CD4-positive, alpha-beta memory T cell (primary cell): ENCODE measurements at places on chromosomes 2 and 18. TPM values are rescaled to one million over a fixed set of nuclear protein-coding genes. Genes with fewer than 3 reads are reported as not detected.
A peak's percentile ranks its signal among the peaks of the same experiment; 100 is the strongest.

- DNase-seq = no peak
Observed at GRCh38 chr2:46704041-46704440, 211.6 kb downstream of the MCFD2 start.

DNA sequence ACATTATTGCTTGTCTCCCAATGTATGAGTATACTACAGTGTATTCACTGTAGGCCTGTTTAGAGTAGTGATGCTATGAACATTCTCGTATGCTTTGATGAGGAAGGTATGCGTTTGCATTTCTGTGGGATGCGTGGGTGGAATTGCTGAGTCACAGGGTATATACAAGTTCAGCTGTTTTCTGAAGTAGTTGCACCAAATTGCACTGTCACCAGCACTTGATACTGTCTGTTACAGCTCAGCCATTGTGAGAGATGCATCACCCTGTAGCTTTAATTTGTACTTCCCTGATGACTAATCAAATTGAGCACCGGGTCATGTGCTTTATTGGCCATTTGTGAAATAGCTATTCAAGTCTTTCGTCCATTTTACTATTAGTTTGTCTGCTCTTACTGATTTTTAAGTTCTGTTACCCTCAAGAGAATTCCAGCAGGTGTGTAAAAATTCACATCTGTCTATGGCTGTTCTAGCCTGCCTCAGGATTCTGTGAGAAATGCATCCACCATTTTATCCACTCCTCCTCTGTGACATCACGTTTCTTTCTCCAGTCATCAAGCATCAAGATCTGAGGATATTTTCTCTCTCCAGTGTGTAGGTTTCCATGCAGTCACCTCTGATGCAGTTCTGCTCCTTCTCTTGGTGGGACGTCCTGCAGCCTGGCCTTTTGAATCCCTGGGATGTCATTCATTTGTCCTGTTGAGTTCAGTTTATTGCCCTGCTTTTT lies 72.5 kb downstream of the DGKD start:
- no peak for DNase-seq

- no peak for DNase-seq
Observed at GRCh38 chr2:211598238-211598637, 940.4 kb downstream of the ERBB4 start.

DNA sequence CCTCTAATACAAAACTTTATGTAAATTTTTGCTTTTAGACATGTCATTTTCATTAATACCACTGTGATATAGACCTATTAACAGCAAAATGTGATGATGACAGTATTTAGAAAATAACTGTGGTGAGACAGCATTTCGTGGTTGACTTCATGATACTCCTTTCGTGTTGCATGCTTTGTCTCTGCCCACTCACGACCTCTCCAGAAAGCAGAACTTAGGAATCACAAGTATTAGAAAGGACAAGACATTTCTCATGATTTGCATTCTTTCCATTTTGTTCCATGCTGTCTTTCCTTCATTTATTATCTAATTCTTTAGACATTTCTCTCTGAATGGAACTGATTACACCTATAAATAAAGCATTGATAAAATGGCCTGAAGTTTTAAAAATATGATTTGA lies 85.2 kb upstream of the POU3F3 start:
- DNase-seq = no peak

DNA sequence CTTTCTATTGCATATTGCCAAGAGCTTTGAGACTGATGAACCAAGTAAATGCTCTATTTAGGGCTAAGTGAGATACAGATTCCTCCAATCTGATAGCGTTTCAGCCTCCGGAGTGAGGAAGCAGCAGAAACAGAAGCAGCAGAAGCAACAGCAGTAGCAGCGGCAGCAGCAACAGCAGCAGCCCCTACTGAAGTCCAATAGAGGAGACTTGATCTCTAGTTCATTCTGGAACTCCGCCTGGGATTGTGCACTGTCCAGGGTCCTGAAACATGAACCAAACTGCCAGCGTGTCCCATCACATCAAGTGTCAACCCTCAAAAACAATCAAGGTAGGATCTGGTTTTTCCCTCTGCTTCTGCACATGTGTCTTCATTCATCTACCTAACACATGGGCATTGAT lies at the start of gene DPP10:
DPP10 (plus strand) TSS at position 132 of the 400 bp plus-strand sequence.
- no peak for DNase-seq

Gene TMEM150A
- polyA plus RNA-seq = 17.9 TPM

Gene ATP6V1C2
- 0.17 TPM for polyA plus RNA-seq

- DNase-seq = peak; percentile 55
Observed at GRCh38 chr2:20962939-20963557, 80.8 kb downstream of the APOB start.

DNA sequence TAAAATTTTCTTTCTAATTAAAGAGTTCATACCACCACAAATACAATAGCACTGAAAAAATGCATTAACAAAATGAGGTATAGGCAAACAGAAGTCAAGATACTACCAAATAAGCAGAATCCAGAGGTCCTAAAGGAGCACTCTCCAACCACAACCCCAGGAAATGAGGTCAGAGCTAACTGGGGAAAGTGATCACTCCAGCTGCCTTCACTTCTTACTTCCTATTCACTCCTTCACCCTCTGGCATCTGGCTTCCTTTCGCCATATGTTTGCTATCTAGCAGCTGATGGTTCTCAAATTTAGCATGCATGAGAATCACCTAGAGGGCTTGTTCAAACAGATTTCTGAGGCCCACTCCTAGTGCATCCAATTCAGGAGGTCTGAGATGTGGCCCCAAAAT lies 212.6 kb upstream of the ACVR2A start:
- no peak for DNase-seq

Gene CHST9
- polyA plus RNA-seq = not detected

Gene OR6B3
- not detected for polyA plus RNA-seq

GRCh38 chr2:196219671-196220070 lies 48.3 kb upstream of the STK17B start:
- no peak for DNase-seq

DNA sequence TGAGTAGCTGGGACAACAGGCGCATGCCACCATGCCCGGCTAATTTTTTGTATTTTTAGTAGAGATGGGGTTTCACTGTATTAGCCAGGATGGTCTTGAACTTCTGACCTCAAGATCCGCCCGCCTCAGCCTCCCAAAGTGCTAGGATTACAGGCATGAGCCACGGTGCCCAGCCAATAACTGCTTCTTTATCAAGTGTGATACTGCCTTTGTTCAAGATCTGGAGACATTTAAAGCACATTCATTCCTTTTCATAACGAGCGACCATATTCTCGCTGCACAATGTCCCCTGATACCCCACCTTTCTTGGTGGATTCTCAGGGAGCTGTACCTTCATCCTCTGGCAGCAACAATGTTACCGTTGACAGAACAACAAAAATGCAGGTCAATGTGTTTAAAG lies 75.4 kb downstream of the PIEZO2 start:
- no peak for DNase-seq

DNA sequence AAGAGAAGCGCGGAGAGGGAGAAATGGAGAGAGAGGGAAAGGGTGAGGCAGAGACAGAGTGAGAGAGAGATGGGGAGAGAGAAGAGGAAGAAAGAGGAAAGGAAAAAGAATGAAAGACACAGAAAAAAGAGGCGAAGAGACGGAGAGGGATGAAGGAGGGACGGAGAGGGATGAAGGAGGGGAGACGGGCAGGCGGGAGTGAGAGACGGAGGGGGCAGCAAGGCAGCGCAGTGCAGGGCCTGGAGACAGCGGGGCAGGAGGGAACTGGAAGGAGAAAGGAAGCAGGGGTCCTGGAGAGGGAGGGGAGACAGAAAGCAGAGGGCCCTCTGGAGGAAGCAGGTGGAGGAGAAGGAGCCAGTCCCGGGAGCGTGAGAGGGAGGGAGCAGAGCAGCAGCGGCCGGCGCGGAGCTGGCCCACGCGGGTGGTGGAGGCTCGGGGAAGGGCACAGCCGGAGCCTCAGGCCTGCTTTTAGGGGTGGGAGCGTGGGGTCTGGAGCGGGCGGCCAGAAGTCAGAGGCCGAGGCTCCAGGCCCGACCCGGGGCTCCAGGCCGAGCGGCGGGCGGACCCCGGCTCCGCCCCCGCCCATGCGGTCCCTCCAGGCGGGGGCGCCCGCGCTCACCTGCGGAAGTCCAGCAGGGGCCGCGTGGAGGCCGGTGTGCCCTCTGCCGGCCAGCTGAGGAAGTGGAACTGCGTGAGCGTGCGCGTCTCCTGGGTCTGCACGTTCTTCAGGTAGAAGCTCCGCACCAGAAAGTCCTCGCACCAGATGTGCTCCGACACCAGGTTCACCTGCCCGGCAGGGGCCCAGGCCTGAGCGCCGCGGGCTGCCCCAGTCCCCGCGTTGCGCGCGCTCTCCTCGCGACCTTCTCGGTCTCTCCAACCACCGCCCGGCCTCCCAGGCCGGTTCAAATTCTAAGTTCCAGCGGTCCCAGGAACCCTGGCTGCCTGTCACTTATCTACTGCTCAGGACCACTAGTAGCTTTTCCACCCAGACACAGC lies 14.5 kb downstream of the PTPRN start:
- DNase-seq = peak; percentile 88

Gene UGT1A8
- not detected for polyA plus RNA-seq

DNA sequence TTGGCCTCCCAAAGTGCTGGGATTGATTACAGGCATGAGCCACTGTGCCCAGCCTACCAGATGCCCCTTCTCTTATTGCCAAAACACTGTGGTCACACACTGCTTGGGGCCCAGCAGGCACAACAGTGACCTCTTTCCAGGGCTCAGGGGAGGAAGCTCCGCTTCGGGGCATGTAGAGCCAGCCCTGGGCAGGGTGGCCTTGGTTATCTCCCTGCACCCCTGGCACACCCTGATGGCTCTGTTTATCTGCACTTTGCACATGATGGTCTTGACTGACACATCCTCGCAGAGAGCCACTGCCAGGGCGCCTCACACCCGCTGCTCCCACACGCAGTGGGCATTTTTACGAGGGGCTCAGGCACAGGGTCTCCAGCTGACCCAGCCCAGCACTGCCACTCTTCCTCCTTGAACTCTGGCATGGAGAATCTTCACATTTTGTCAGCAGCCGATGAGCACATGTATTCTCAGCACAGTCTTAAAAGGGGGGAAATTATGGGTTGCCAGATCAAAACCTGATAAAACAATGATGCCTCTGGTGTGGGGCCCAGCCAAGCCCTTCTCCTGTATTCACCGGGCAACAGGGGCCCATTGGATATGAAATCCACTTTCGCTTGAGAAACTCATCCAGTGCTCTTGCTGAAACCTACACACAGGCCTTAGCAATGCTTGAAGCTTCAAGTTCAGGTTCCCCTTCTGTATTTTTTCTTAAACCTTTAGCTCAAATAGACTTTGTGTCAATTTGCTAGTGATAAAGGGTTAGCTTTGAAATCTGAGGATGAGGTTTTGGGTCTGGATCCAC lies 5.9 kb downstream of the GYPC start:
- DNase-seq = no peak

DNA sequence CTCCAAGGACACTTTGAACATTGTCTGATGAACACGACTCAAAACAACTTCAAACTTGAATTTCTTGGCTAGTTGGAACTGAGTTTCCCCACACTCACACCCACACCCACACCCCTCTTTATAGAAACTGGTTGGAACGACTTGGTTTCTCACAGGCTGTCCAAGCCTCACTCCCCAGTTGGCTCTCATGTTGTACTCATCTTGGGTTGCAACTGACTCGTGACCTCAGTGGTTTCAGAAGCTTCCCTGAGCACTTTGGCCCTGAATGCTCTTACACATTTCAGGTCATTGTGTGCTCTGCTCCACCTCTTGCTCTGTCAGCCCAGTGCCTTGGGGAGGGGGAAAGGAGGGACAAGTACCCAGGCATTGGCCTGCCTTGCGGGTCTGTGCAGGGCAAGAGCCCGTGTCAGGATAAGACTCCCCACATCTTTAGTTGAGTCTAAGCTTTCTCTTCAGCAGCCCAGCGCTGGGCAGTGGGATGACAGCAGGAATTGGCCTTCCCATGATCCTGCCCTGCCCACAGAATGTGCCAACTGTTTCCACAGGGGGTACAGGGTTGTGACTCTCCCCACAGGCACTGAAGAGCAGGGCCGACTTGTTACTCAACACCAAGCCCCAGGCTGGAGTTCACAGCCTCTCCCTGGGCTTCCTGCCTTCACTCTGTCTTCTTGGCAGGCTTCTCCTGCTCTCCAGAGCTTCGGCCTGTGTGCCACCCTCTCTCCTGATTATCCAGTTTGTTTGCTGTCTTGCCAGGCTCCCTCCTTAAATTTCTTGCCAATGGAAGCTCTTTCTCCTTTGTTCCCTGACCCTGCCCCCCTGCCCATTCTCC lies 104.6 kb downstream of the RTN4 start:
- no peak for DNase-seq

- no peak for DNase-seq
Observed at GRCh38 chr2:221103930-221104329, 468.2 kb downstream of the EPHA4 start.

DNA sequence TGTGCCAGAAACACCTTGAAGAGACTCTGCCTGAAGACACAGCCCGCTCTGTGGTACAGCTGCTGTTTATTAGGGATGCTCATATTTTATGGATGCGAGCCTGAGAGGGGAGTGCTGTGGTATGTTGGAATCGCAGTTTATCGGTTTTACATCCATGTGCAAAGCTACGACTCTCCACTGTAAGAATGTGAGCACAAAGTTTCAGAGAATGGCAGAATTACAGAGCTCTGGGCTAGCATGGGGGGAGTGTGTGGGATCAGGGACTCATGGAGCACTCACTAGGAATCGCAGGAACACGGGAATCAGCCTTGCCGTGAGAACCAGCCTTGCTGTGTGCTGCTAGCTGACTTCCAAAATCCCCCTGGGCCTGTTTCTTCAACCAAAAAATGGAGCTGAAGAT lies 199.9 kb downstream of the RNF144A start:
- no peak for DNase-seq

DNA sequence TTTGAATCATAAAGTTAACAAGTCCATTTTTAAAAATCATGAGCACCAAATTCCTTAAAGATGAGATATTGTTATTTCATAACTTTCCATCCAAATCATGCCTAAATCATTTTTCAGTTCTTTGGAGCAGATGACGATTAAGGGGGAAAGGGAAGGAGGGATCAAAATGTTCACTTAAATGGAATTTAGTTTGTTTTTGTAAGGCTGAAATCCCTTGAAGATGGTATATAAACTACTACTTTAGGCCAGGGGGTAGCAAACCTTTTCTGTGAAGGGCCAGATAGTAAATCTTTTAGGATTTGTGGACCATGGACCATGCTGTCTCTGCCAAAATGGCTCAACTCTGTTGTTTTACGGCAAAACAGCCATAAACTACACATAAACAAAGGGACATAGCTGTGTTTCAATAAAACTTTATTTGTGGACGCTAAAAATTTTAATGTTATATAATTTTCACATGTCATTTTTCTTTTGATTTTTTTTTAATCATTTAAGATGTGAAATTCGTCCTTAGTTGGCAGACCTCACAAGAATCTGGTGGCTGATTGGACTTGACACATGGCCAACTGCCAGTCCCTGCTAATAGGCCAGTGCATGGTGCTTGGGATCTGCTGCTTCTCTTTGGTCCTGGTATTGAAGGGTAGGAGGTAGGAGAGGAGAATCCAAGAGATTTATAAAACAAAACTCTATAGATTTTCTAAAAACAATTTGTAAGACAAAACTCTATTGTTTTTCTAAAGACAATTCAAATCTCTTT lies 52.0 kb upstream of the RTN4 start:
- no peak for DNase-seq

- DNase-seq = no peak
Observed at GRCh38 chr2:38301340-38301968, 75.6 kb downstream of the ATL2 start.
